ENCODE measurements at places on chromosomes 4 and X.

GRCh38 chrX:24214568-24214967 is 65.0 kb downstream of the ZFX start:
- no peak for DNase-seq

DNA sequence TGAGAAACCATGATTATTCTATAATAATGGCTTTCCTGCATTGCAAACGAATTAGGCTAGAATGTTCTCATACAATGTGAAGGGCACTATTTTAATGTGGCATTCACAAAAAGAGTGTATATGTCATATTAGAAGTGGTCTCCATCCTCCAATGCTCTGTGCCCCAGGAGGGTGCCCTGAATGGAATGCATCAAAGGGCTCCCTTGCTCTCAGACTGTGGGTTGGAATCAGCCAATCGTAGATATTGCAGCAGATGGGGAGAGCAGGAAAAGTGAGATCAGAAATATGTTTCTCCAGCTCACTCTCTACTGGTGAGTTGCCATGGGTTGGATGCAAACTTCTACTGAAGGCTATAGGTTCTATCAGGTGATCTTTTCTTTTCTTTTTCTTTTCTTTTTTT is 11.9 kb upstream of the NSUN7 start:
- no peak for DNase-seq

DNA sequence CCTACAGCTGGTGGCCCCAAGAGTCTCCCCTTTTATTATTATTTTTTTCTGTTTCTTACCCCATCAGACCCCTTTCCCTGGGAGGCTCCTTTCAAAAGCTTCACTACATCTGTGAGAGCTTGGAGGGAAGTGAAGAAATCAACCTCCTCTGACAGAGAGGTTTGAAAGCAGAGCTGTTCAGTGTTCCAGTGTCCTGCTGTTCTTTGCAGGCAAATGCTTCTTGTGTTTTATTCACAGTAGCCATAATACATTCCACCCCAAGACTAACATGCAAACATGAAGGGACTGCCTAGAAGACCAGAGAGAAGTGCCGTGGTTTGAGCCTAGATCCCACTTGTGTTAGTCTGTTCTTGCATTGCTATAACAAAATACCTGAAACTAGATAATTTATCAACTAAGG is 192.1 kb downstream of the PTTG2 start:
- no peak for DNase-seq

DNA sequence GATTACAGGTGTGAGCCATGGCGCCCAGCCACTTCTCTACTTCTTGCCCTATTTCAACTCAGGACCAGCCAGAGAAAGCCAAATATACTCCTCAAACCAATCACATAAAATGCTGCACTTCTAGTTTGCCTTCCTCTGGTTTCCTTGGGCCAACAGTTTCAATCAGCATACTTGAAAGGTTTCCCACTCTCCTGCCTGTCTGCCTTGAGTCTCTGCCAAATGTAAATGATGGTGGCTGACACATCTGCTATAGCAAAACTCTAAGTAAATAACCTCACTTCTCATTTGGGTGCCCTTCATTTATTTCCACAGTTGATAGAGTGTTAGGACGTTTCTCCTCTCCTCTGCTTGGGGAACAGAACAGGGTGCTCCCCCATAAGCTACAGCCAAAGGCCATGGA is 36.4 kb upstream of the PPA2 start:
- DNase-seq: no peak

All from left forelimb (tissue), 1 donor.